Activated CD8-positive, alpha-beta memory T cell treated with anti-CD3 and anti-CD28 coated beads for 1 hour (primary cell): ENCODE measurements at places on chromosomes 4 and X.

DNA sequence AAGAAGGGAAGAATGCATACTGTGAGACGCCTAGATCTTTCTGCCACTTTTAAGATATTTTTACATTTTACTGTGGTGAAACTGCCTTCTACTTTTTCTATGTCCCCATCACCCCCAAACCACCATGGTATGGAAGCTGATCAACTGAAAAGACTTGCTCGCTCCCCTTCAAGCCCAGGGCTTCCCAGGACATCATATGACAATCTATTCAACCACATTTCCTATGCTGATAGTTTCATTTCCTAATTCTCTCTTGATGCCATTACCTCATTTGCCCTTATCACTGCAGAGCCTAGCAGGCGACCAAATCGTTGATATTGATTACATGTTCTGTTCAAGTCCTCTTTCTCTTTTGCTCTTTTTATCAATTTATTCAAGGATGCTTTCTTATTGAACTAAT lies 40.1 kb upstream of the KLHL34 start:
- DNase-seq: no peak

GRCh38 chr4:187811591-187811990 lies 184.0 kb upstream of the ZFP42 start:
- no peak for DNase-seq

GRCh38 chr4:109032671-109033070 lies 269.8 kb downstream of the COL25A1 start:
- DNase-seq: no peak

GRCh38 chrX:77167993-77168392 lies 279.2 kb upstream of the FGF16 start:
- no peak for DNase-seq

GRCh38 chrX:18994713-18995112 lies 10.8 kb upstream of the PHKA2 start:
- no peak for DNase-seq

- no peak for DNase-seq
Observed at GRCh38 chr4:29405116-29405515, 1315.1 kb upstream of the PCDH7 start.

DNA sequence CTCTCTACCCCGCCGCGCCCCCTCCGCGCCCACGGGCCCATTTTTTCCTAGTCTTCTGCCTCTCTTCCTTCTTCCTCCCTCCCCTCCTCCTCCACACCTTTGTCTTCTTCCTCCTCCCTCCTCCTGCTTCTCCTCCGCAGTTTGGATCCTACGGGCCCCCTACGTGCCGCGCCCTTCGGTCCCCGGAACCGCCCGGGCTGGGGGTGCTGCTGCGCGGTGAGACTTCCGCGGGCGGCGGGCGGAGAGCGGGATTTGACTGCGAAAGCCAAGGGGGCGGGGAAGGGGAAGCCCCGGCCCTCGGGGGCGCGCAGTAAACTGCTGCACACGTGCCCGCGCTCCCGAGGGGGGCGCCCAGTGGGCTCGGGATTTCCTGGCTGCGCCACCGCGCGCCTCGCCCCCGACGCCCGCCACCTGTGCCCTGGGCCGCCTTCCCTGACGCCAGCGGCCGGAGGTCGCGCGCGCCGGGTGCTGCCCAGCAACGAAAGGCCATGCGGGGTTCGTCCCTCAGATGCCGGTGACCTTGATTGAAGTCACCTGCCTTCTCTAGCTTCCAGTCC lies 3.3 kb upstream of the NKX3-2 start:
- DNase-seq: no peak

DNA sequence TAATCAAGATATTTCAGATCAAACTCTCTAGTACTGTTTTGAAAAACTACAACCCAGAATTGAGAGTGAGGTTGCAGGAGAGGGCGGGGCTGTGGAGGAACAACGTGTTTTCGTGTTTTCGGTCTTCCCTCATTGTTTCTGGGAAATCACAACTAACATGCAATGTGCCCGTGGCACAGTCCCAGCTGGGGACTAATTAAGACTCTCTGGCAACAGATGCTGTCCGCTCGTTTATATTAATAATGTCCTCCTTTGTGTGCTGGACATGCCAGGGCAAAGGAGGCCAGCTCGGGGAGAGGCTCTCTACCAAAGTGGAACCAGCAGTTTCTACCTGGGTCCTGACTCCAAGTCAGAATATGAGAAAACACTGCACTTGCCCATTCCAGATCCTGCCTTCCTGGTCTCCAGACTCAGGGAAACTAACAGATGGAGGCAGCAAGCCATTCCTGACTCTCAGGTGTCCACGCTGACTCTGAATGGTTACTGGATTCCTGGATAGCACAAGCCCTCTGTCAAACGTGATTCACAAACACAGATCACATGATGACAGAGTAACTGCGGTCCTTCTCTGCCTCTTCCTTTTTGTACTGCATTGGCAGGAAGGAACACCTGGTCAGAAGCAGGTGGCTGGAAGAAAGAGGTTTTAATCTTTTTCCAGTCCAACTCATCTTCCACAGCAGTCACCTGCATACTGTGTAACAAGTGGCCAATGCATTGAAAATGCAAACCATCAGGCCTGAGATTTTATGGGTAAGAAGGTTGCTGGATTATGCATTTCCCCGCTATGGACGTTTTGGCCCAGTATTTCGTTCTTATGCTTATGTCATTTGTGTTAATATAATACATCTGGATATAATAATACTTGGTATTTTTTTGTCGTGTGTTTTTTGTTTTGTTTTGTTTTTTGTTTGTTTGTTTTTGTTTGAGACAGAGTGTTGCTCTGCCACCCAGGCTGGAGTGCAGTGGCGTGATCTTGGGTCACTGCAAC lies 65.0 kb downstream of the COQ2 start:
- no peak for DNase-seq

GRCh38 chr4:142703694-142704309 lies 142.3 kb downstream of the INPP4B start:
- DNase-seq: no peak

DNA sequence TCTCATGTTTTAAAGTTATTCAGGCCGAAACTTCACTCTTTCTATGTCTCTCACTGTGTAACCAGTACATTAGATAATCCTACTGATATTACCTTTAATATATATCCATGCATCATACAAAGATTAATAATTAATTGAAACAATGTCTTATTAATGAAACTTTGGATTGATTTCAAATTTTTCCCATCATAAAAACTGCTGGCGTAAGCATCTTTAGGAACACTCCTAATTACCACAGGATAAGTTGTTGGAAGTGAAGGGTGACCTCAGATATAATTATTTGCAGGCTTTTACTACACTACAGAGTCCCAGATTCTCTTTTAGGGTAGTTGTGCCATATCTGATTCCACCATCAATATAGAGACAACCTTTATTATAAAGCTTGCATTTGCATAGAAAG lies 181.3 kb upstream of the SFRP2 start:
- DNase-seq: no peak

DNA sequence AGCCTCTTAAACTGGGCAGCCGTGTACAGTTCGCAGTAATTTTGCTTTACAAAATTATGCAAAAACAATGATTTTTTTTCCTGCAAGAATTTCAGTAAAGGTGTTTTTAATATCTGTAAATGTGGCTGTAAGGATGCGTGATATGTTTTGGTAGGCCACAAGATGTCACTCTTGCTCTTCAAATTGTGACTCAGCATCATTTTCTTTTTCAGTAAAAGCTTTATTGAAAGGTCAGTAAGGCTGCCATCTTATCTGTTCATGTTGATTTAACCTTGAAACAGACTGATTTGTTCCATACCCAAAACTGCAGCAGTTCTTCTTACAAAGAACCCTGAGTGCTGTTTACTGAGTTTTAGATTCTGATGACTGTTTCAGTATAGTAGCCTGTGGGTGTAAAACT lies 39.9 kb downstream of the TXLNG start:
- DNase-seq: no peak

GRCh38 chr4:38364383-38364963 lies 299.5 kb upstream of the KLF3 start:
- no peak for DNase-seq
